PC-9 (cell line): ENCODE measurements at places on chromosomes 7 and 10. TPM values are rescaled to one million over a fixed set of nuclear protein-coding genes. Genes with fewer than 3 reads are reported as not detected.

The EBF3 gene
- not detected in 2 replicates for total RNA-seq

The AGR3 gene
- 0.57 and 0.63 TPM in 2 replicates for total RNA-seq

The C10orf105 gene
- not detected in 2 replicates for total RNA-seq

The HTRA1 gene
- 14.9 and 18.0 TPM in 2 replicates for total RNA-seq

The UTF1 gene
- not detected in 2 replicates for total RNA-seq

The COBL gene
- 49.4 and 51.4 TPM in 2 replicates for total RNA-seq

The AZGP1 gene
- total RNA-seq: 0.70 TPM in 1 of 2 replicates, not detected in the other

The ARMC3 gene
- 10.0 and 14.4 TPM in 2 replicates for total RNA-seq

The GNB2 gene
- total RNA-seq: 299 and 326 TPM in 2 replicates

The CCDC172 gene
- not detected in 2 replicates for total RNA-seq

The GBX1 gene
- total RNA-seq: not detected in 2 replicates

The SLC26A5 gene
- not detected in 2 replicates for total RNA-seq

The PNLIPRP3 gene
- not detected in 2 replicates for total RNA-seq

The PRLHR gene
- not detected in 2 replicates for total RNA-seq

The RP9 gene
- 15.4 and 22.1 TPM in 2 replicates for total RNA-seq

The LIPK gene
- total RNA-seq: not detected in 2 replicates

The RGR gene
- total RNA-seq: not detected in 2 replicates

The FFAR4 gene
- 0.25 TPM in 1 of 2 replicates, not detected in the other for total RNA-seq

The OR2F1 gene
- total RNA-seq: not detected in 2 replicates

The SUN3 gene
- 0.24 TPM in 1 of 2 replicates, not detected in the other for total RNA-seq

The MYOF gene
- 255 and 274 TPM in 2 replicates for total RNA-seq

The CD36 gene
- 0.28 and 1.3 TPM in 2 replicates for total RNA-seq

The STAM gene
- total RNA-seq: 37.0 and 38.8 TPM in 2 replicates

The VSTM4 gene
- not detected in 2 replicates for total RNA-seq

The HMX3 gene
- total RNA-seq: not detected in 2 replicates

The HABP2 gene
- total RNA-seq: not detected in 2 replicates

The AKR1D1 gene
- not detected in 2 replicates for total RNA-seq

The PTPRE gene
- total RNA-seq: 7.9 TPM in 2 replicates

The GDF2 gene
- total RNA-seq: not detected in 2 replicates

The AKR1C4 gene
- total RNA-seq: not detected in 2 replicates

The CHCHD1 gene
- 44.1 and 44.5 TPM in 2 replicates for total RNA-seq

The CCT6A gene
- total RNA-seq: 308 and 323 TPM in 2 replicates

The FEZF1 gene
- not detected in 2 replicates for total RNA-seq

The CARD11 gene
- 62.6 and 63.3 TPM in 2 replicates for total RNA-seq

The CDC14C gene
- not detected in 2 replicates for total RNA-seq

The ZNF277 gene
- 23.3 and 33.4 TPM in 2 replicates for total RNA-seq

The LDB3 gene
- 0.63 and 0.73 TPM in 2 replicates for total RNA-seq

The CALHM2 gene
- 46.3 and 54.1 TPM in 2 replicates for total RNA-seq

The ECHDC3 gene
- total RNA-seq: not detected in 2 replicates

The MINPP1 gene
- 14.4 and 17.0 TPM in 2 replicates for total RNA-seq

The EGR2 gene
- 0.24 and 0.53 TPM in 2 replicates for total RNA-seq

The CCNJ gene
- total RNA-seq: 2.5 TPM in 2 replicates

The LCOR gene
- total RNA-seq: 28.1 and 36.4 TPM in 2 replicates

The VWC2 gene
- not detected in 2 replicates for total RNA-seq

The HOXA5 gene
- total RNA-seq: 0.63 and 1.0 TPM in 2 replicates

The JAZF1 gene
- 0.30 and 0.90 TPM in 2 replicates for total RNA-seq

The CALHM3 gene
- total RNA-seq: 12.5 and 13.1 TPM in 2 replicates

The HOXA4 gene
- total RNA-seq: not detected in 2 replicates

The HMX2 gene
- not detected in 2 replicates for total RNA-seq

The IKZF1 gene
- total RNA-seq: not detected in 2 replicates

The ETV1 gene
- total RNA-seq: 4.3 and 9.0 TPM in 2 replicates

The CALML5 gene
- total RNA-seq: 3.0 and 6.3 TPM in 2 replicates

The SFXN2 gene
- 5.3 and 5.4 TPM in 2 replicates for total RNA-seq

The NKX1-2 gene
- 1.6 and 2.9 TPM in 2 replicates for total RNA-seq

The RNF148 gene
- total RNA-seq: 0.70 and 0.72 TPM in 2 replicates

The LRIT1 gene
- not detected in 2 replicates for total RNA-seq

The CYP3A5 gene
- 2.0 and 3.2 TPM in 2 replicates for total RNA-seq

The SAMD9L gene
- 3.6 and 4.1 TPM in 2 replicates for total RNA-seq

The ACTA2 gene
- 5.3 and 8.4 TPM in 2 replicates for total RNA-seq
